ENCODE measurements at places on chromosomes 1 and 21.

DNA sequence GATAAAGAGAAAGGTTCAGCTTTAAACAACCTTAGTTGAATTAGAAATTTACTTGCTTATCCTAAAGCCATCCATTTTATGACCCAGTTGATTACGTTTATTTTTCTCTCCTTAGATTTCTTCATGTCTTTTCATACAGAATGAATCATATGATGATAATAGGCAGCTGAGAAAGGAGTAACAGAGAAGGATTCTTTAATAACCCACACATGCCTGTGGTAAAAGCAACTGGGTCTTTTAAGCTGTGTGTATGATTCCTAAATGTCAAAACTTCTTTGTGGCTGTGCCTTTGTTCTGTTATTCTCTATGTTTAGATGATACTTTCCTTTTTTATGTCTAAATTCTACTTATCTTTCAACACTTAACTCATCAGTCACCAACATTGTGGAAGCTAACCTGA, 626.5 kb downstream of the NCAM2 start:
- DNase-seq, result no peak

- DNase-seq, result peak; percentile 71
Observed at GRCh38 chr1:224644553-224645154, 28.5 kb downstream of the CNIH3 start.

DNA sequence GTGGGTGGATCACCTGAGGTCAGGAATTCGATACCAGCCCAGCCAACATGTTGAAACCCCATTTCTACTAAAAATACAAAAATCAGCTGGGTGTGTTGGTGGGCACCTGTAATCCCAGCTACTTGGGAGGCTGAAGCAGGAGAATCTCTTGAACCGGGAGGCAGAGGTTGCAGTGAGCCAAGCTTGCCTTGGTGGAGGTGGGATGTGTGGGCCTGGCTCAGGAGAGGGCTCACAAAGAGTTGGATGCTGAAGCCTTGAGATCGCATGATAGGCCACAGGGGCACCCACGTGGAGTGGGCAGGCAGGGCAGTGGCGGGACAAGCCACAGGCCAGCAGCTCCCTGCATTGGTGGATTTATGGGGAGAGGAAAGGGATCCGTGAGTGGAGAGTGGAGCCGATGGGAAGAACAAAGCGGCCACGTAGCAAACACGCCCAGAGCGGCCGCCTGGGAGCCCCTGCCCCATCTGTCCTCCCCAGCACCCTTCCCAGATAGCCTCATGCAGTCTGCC, 4.4 kb downstream of the THAP3 start:
- no peak for DNase-seq

GRCh38 chr1:87151500-87152421, 176.9 kb upstream of the LMO4 start:
- peak; percentile 51 for DNase-seq

DNA sequence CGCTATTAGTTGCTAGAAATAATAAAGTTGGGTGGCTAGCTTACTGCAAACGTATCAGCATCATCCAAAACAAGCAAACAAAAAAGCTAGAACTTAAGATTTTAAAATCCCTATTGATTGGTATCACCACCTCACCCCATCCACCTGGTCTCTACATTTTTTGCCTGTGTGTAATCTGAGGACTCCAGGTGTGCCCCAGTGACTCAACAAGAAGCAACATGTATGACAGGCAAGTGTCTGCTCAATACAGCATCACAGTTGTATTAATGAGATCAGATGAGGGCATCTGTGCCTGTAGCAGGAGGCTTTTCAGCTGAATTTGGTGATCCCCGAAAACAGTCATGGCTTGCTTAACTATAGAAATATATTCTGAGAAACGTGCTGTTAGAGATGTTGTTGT, 14.6 kb upstream of the PAPPA2 start:
- no peak for DNase-seq

DNA sequence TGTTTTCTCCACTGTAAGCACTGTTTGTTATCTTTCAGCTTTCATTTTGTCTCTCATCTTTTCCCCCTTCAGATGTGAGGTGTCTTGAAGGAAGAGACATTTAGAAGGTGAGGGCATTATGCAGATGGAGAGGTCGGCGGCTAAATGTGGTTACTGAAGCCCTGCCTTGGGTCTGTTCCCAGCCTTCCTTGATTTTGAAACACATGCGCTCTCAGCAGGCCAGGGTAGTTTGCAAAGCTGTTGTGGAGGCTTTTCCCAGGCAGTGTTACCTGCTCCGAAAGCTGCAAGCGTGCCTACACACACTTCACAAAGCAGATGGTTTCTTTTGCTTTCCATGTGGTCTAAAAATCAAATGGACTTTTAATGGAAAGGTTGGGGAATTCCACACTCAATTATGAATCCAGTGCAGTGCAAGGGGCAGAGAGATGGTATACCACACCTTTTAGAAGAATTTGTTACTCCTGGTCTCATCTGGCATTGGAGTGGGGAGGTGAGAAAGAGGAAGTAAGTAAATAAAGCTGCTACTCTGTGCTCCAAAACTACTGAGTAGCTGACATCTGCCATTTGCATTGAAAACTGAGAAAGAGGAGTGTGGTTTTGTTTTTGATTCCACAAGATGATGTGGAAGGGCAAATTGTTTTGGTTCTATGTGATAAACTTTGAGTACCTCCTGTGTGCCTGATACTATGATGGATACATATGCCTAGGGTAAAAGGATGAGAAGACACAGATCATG, 91.9 kb downstream of the NFIA start:
- no peak for DNase-seq

DNA sequence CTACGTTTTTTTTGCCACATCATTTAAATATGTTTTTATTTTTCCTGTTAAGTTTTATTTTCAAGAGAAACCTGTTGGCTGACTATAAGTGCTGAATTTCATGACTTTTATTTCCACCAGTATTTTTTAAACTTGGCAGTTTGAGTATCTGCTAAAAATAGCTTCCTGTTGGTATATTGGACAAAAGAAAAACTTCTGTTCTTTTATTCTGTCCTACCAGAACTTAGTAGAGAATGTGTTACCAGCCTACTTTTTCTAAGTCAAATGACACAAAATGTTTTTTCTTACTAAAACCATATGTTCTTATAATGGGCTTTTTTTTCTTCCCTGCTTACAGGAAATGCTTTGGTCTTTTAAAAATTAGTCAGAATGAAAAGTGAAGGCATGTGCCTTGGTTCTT, 7.6 kb downstream of the DR1 start:
- peak; percentile 23 for DNase-seq

- DNase-seq, result no peak
Observed at GRCh38 chr1:154860156-154860870, 9.8 kb downstream of the KCNN3 start.

- DNase-seq, result peak; percentile 73
Observed at GRCh38 chr1:207644852-207645634, at the start of gene CR1L. Gene CR1L, plus strand, starts transcription at chr1:207645133. Its CDS starts 101 bp downstream, at chr1:207645234.

DNA sequence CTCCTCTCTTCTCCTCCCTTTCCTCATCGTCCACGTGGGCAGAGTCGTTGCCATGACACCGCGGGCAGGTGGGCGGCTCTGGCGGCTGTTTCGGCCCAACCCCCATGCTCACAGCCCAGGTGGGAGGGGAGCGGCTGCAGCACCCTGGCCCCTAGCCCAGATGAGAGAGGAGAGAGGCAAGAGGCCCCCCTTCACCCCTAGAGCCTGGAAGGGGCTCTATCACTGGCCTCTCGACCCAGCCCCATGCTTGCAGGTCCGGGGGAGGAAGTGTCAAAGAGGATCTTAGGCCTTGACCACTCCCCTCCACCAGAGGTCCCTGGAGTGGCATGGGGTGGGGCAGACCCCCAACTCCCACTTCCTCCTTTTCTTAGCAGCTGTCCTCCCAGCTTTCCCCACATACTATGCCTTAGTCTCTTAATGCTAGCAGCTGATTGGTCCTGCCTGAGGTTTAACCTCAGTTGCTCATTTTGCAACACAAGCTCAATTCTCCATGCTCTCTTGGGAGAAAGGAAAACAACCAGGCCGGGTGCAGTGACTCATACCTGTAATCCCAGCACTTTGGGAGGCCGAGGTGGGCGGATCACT, 10.4 kb downstream of the DLGAP3 start:
- DNase-seq, result no peak

DNA sequence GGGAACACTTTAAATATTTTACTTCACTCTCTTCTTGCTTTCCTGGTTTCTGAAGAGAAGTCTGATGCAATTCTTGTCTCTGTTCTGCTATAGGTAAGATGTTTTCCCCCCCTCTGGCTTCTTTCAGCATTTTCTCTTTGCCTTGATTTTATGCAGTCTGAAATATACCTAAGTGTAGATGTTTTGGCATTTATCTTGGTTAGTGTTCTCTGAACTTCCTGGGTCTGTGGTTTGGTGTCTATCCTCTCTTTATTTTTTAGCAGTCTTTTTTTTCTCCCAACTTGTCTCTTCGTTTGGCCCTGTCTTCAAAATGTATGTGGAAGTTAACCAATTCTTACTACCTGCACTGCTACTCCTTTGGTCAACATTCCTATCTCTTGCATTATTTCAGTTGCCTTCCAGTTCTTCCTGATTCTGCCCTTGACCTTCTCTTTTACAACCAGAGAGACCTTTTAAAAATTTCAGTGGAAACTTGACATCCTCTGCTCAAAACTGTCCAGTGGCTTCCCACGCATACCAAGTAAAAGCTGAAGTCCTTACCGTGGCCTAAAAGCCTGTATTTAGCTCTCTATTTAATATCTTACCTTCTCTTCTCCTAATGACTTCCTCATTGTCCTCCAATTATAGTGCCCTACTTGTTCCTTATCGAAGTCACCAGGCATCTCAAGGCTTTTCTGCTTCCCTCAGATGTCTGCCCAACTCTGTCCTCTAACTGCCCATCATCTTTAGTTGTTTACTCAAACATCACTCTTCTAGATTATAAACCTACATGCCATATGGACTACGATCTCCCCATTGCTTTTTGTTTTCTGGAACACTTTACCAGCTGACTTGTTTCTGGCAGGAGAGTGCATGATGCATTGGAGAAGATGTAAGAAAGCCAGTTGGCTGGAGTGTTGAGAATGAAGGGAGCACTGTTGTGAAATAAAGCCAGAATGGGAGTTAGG, 40.9 kb downstream of the RAP1A start:
- DNase-seq, result peak; percentile 15

- DNase-seq, result no peak
Observed at GRCh38 chr1:86706018-86706635, 1.8 kb downstream of the SH3GLB1 start.

DNA sequence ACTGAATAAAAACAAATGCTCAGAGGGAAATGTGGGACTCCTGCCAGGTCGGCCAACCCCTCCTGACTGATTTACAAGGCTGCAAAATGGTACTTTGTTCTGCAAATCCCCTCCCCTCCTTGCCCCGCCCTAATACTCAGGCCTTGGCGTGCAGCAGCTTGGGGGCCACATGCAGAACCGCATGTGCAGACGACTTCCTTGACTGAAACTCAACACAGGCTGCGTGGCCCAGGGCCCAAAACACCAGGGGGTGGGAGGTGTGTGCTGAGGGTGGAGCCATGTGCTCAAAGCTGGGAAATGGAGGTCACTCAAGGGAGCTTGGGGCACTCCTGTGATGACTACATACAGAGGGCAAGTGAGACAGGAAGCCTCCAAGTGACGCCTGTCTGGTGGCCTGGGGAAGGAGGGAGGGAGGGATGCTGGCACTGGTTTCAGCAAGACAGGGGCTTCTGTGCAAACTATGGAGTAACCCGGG, 87.2 kb downstream of the MRPL37 start:
- DNase-seq, result peak; percentile 80

GRCh38 chr21:43031121-43031619, 44.5 kb downstream of the CBS start:
- no peak for DNase-seq

GRCh38 chr1:181075766-181076350, 12.6 kb upstream of the IER5 start:
- no peak for DNase-seq

DNA sequence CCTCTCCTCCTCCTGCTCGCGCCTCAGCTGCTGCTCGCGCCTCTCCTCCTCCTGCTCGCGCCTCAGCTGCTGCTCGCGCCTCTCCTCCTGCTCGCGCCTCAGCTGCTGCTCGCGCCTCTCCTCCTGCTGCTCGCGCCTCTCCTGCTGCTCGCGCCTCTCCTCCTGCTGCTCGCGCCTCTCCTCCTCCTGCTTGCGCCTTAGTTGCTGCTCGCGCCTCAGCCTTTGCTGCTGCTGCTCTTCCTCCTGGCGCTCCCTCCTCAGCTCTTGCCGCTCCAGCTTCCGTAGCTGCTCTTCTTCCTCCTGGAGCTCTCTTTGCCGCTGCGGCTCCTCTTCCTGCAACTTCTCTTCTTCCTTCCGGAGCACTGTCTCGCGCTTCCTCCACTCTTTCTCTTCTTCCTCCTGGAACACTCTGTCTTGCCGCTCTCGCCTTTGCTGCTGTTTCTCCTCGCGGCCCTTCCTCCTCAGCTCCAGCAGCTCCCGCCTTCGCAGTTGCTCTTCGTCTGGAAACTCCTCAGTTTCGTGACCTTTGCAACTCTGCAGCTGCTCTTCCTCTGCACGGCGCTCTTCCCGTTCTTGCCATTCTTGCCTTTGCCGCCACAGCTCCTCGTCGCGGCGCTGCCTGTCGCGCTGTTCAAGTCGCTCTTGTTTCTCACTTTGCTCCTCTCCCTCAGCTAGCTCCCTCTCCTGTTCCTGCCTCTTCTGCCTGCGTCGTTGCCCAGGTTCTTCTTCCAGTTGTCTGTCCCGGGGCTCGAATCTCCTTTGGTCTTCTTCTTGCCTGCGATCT, 3.0 kb downstream of the TCHH start:
- peak; percentile 17 for DNase-seq

DNA sequence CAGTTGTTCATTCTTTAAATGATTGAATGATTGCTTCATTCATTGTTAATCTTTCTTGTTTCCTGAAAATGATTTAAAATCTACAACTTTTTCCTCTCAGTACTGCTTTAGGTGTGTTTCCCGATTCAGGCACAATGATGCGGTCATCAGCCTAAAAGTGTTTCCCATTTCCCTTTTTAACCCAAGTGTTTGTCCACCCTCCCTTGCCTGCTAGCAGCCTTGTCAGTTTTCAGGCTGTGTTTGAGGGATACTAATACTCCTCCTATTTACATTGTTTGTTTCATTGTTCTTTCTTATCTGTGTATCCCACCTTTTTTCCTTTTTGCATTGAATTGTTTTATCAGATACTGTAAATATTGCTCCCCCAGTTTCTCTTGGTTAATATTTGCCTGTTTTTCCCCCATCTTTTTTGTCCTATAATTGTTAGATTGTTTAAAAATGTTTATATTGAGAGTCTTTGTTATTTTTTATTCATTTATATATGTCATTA, 131.1 kb downstream of the KIAA0319L start:
- no peak for DNase-seq

DNA sequence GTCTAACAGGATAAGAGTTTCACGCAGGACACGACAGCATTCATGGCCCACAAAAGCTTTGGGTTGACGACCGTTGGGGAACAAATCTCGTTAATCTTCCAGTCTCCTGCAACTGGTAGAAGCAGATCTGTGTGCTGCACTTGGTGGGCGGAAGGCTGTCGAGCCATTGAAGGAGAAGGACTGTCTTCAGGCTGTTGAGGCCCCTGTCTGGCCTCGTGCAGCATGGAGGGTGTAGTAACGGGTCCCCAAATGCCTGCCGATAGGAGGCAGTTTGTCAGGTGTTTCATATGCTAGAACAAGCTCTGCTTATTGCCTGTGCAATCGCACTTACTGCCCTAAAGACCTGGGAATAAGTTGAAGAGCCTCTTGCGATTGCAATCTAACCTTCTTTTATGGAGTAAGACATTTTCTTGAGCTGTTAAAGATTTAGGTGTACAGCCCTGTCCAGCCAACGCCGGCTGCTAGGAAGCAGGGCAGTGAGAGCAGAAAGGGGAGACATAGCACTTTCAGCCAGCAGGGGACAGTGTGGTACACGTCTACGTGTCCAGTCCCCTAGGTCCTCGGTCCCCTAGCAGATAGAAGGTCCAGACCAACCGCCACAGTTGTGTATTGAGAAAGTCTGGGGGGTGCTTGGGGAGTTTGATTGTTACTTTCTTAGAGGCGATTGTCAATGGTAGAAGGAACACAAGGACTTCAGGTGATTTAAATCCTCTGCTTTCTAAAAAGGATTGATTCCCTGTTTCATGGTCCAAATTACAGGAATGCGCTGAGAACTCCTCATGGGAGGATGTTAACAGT, 102.3 kb upstream of the TMPRSS2 start:
- DNase-seq, result peak; percentile 18
